ENCODE measurements at places on chromosomes 5 and 9.

DNA sequence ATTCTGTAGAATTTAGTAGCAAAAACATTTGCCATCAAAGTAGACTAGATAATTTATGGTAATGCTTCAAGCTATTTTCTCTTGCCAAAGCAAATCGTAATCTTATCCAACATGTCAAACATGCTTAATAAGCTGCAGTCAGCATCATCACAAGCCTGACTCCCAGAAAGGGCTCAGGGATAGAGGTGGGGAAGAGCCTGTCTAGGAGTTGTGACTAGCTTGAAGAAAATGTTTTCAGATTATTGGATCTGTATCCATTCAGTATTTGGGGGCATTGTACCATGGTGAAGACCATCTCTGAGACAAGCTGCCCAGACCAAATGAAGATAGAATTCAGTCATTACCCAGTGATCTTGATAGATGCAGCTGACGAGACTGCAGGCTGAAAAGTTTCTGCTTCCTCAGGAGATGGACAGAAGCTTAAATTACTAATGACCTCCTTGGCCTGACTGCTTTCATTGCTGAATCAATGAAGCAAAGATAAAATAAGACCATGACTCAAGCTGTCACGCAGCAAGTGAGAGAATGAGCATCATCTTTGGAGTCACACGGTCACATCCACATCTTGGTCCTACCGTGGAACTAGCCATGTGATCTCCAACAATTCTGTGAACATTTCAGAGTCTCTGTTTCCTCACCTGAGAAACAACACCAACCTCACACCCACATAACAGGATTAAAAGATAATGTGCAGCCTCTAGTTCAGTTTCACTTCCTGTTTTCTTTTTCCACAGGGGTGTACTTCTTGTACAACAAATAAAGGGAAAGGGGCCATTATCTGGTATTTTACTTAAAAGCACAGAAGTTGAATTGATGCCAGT is 9.4 kb downstream of the ERAP2 start:
- DNase-seq, result no peak

DNA sequence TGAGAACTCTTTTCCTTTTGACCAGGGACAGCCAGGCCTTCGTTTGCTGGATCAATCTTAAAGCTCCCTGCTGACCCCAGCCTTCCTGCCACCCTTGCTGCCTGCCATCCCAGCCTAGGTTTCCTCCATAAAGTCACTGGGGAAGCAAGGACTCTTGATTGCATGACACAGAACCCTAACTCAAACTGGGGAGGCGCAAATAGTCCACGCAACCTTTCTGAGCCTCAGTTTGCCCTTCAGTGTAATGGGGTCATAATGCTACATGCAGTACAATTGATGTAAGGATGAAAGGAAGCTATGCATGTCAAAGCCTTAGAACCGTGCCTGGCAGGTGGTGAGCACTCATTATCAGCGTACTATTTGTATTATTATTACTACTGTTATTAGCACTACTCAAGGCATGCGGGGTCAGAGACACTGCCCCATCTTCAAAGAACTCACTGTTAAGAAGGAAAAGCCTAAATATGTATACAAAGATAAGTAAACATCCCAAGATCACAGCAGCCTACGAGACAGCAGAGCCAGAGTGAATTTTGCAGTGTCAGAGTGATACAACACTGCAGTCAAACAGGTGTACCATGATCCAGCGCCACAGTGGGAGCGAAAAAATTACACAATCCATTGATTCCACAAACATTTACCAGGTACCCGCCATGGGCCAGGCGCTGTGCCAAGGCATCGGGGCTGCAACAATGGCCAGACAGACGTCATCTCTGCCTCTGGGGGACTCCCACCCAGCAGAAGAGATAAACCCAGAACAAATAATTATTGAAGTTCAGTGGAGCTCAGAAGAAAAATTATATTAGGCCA is 16.9 kb upstream of the CPLX2 start:
- DNase-seq, result no peak

DNA sequence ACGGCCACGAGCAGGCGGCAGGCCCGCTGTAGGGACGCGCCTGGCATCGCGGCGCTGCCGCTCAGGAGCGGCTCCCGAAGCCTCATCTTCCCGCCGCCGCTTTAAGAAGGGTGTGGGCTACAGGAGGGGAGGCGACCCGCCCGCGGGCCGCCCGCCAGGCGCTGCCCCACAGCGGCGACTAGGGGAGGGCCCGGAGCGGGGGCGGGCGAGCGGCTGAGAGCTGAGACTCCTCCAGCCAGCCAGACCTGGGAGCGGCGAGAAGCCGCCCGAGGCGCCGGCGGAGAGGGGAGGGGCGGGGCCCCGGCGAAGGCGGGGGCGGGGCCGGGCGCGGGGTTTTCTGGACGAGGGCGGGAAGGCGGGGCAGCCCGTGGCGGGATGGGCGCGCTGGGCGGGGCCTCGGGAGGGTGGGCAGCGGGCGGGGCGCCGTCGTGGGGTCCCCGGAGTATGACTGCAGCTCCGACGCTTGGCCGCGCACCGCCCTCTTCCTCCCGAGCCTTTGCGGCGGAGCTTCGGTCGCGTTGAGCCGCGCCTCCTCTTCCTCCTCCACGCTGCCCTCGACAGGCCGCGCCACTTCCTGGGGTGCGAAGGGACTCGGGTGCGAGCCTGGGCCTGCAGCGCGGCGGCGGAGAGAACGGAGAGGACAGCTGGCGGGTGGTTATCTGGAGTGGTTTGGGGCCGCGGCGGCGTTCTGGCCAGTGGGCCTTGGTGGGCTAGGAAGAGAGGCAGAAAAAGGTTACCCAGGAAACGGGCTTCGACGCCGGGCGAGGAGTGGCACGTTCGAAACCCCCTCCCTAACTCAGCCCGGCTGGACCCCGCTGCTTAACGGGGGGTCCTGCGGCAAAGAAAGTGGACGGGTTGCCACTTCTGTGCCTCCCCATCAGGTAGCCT is at the start of gene B4GALT1:
TSS of gene B4GALT1 (minus strand) at position 253 of the 888 bp plus-strand sequence. CDS start at position 86, 167 bp downstream.
- DNase-seq, result peak; percentile 98

DNA sequence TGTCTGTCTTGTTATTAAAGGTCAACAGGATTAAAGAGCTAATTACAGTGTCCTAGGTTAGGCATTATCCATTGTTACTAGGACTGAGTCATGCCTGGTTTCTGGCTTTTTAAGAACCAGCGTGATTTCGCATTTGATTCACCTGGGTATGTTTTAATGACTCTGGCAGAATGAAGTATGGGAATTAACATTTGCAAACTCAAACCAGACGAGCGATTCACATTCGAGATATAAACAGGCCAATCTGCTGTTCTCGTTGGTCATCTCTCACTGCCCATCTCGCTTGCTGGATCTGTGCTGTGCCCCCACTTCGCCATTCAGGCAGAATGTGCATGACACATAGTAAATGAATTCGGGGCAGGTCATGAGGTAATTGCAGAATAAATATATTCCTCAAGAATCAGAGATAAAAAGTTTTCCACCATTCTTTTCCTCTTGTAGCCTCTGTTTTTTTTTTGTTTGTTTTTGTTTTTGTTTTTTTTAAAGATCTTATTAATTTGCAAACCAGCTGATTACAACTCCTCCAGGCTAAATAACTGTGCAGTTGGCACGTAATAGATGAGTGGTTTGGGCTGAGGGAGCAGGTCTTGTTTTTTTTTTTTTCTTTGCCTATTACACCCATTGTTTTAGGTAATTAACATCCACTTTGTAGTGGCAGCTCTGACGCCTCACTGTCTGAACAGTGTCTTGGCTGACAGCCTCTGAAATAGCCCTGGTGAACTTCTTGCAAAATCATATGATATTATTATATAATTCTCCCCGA is 313.5 kb upstream of the MSX2 start:
- DNase-seq, result no peak

- no peak for DNase-seq
Measured at GRCh38 chr5:148794275-148794674, 32.1 kb upstream of the ADRB2 start.

DNA sequence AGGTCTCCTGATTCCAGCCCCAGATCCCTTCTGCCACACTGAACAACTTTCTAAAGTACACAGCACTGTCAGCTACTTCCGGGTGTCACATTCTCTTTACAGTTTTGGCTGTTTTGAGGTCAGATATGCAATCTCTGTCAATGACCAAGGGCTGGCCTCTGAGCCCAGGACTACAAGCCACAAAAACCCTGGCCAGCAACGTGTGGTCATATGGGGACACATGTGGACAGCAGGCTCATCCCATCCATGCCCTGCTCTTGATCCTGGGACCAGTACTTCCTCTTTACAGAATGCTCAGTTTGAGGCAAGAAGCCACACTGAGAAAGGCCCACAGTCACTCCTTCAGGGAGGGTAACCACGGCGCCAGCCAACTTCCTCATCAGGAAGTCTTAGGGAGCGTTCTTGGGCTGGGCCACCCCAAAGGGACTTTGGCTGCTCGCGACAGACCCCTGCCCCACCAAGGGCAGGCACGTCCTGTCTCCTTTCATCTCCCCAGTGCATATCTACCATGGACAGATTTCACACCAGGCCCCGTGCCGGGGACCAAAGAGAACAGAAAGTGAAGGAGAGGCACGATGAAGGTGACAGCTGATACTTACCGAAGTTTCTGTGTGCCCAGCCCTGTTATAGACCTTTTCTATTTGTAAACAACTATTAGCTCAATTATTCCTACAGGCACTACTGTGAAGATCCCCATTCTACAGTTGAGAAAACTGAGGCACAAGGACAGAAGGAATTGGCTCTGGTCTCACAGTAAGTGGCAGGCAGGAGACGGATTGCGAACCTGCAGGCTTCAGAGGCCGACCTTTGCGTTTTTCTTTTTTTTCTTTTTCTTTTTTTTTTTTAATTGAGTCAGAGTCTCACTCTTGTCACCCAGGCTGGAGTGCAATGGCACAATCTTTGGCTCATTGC is 37.3 kb downstream of the STK10 start:
- no peak for DNase-seq

DNA sequence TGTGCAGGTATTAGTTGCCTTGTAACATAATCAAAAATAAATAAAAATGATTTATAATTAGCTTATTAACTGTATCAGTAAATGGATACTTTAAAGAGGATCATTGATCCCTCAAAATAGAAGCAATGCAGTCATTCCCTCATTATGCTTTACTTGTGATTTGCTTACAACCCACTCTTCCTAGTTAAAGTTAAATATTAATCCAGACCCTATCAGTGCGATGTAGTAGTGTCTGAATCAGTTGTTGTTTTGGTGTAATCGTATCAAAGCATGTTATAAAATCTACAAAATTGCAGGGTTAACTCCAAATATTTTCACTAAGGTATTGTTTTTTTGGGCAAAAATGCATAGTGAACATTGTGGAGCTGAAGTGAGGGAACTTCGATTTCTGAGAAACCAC is 17.6 kb downstream of the TENT4A start:
- no peak for DNase-seq

GRCh38 chr9:129608561-129609481 is 12.1 kb downstream of the C9orf50 start:
- no peak for DNase-seq

DNA sequence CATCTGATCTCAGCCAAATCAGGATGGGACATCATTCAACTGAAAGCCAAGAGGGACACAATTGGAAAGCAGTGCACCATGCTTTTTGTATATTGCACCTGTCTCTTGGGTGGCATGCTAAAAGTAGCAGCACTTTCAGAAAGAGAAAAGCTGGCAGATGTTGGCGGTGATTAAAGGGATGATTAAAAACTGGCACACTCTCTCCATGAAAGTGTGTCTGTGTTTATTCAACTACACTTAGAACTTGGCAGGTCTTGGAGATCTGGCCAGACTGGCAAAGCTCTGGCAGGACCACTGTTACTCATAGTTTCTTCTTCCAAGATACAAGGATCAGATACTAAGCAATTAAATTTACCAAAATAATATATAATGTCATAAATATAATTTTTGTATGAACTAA is 112.9 kb upstream of the ELAVL2 start:
- no peak for DNase-seq

DNA sequence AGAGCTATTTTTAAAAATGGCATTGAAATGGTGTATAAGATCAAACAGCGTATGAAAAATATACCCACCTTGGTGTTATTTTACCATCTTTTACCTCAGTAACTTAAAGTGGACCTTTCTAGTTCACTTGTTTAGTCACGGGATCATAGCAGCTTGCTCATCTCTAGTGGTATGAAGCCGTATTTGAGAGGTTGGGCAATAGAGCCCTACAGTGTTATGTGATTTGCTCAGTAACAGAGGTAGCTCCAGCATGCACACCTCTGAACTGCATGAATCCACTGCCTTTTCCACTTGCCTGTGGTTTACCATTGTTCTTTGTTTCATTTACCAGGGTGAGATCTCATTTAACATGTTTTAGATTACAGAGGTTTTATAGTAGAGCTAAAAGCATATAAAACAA is 134.4 kb downstream of the ATG10 start:
- no peak for DNase-seq

DNA sequence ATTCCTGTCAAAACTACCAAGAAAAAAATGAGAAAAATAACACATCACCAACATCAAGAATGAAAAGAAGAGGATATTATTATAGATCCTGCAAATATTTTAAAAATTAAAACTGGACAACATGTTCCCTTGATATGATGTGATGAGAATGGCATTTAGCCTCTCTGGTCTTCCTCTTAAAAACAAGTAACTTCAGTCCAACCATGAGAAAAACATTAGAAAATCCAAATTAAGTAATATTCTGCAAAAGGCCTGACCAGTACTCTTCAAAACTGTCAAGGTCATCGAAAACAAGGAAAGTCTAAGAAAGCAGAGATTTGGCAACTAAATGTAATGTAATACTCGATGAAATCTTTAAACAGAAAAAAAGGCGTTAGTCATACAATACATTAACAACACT is 167.1 kb upstream of the SNX2 start:
- no peak for DNase-seq

DNA sequence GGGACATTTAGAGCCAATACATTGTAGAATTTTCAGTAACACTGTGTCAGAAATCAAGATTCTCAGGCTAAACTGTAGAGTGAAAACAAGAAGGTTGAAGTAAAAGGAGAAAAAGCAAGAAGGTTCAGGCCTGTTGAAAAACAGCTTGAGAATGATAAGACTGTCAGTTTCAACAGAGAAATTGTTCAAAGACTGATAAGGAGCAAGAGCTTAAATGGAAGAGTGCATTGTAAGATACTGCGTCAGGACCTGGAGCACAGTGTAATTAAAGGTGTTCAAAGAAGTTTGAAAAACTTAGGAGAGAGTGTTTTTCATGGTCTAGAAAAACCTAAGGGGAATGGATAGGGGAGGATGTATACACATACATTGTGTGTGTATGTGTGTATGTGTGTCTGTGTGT is 408.3 kb downstream of the KDM4C start:
- no peak for DNase-seq

DNA sequence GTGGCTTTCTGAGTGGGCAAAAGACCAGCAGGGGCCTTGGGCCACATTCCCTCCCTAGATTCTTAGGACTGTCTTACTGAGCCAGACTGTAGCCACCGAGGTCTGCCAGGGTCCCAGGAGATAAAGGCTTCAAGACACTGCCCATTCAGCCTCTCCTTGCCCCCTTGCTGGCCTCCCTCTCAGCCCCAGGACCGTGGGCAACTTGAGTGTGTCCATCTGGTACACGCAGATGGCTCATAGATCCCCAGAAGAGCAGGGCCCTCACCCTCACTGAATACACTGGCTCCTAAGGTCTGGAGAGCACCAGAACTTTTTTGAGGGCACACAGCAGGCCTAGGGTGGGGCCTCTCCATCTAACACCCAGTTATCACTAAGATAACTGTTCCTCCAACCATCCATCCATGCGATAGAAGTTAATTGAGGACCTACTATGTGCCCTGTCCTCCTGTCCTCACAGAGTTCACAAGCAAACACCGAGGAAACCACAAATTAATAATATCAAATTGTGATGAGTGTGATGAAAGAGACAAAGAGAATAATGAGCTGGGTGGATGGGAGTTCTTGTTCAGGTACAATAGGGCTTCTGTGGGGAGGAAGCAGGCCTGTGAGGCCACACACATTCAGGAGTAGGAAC is 4.9 kb upstream of the PDGFRB start:
- no peak for DNase-seq
